ENCODE measurements at places on chromosomes 1 and 21.

- peak; percentile 17 for DNase-seq
Observed at GRCh38 chr21:42631142-42631541, 22.3 kb upstream of the PDE9A start.

GRCh38 chr1:225651872-225652728, 823 bp downstream of the ENAH start:
- no peak for DNase-seq

- DNase-seq, result no peak
Observed at GRCh38 chr1:183735069-183735860, 69.7 kb upstream of the RGL1 start.

DNA sequence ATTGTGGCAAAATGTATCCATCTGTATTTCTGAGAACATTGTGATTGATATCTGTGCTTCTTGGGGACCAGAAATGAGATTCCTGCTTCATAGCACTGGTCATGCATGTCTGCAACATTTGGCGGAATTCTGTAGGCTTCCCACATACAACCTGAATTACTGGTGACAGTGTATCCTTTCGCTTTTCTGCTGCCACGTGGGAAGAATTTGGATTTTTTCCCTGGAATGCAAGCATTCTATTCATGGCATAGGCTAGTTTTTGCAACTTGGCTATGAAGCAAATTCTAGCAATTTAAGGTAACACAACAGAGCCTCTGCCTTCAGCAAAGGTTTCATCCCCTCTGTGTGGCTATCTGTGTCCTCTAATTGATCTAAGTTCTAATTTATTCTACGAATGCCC, 85.9 kb downstream of the BCAR3 start:
- no peak for DNase-seq

DNA sequence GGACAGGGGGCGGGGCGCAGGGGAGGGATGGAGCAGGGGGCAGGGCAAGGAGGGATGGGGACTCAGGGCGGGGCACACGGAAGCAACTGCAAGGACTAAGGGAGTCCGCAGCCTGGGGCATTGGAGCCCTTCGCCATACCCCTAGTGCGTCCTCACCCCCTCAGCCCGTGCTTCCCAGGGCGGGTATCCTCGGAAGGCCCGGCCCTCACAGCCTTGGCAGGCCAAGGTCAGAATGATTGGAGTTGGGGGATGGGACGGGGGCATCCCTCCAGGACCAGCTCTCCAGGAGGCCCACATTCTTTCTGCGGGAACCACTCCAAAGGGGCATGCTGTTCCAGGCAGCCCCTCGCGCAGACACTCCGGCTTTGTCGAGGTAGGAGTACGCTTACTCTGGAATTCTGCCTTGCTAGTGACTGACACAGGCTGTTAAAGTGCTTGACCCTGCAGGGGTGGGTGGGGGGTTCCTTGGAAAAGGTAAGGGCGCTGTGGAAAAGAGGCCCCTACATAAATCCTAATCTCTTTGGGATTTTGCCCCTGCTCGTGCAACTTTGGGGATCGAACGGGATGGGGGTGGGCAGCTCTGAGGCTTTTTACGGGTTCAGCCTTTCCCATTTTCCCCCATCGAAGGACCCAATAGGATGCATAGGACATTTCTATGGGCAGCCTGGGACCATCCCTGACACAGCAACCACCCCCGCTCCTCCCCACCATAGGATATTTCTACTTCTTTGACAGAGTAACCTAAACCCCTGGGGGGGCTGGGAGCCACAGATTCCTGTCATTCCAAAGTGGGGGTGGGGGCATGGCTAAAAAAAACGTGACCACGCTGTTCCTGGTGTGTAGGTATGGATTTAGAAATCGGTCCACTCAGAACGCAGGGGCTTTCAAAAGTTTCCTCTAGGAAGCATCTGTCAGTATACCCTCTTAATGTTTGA, 738 bp upstream of the TRIM11 start:
- no peak for DNase-seq

DNA sequence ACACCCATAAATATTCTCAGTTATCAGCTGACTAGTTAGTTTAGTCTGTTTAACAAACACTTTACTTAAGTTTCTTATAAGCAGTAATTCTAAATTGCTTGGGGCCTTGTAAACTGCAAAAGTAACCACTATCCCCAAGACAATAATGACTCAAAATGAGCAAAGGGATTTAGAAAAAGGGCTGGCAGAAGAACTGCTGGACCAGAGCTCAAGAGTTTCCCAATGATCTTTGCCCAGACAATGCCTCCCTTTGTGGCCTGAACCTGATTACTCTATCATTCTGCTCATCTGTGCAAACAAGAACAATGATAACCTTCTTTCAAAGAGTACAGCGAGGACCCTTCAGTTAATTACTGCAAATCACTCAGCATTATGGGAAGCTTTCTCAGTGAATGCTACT, 123.5 kb downstream of the TIAM1 start:
- DNase-seq, result no peak

GRCh38 chr1:179369751-179370341, 4.1 kb downstream of the AXDND1 start:
- peak; percentile 80 for DNase-seq

DNA sequence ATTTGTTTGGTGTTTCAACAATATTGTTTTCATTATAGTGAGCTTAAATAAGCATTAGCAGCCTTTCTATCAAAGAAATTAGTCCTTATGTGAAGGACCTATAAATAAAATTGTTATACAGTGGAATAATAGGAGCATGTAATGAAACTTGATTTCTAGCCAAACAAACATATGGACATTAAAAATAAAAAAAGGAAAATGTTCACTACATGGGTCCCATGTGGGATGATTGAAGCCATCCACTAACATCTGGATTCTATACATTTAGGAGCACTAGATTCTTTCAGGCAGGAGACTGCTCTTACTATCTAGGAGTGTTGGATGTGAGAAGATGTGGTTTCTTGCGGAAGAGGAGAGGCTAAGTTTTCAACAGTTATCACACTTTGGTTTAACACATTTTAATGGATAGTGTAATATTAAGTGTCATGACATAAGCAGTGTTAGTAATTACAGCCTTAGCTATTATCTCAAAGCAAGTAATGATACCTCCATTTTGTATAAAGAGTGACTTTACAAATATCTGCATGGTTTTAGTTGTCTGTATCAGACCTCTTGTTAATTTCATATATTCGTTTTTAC, 62.3 kb downstream of the LYPLAL1 start:
- DNase-seq, result no peak

- no peak for DNase-seq
Observed at GRCh38 chr1:40753142-40753882, 30.3 kb upstream of the KCNQ4 start.

GRCh38 chr1:33459691-33460090, 12.8 kb upstream of the ZSCAN20 start:
- no peak for DNase-seq

- no peak for DNase-seq
Observed at GRCh38 chr1:19203440-19203839, 6.6 kb downstream of the UBR4 start.

DNA sequence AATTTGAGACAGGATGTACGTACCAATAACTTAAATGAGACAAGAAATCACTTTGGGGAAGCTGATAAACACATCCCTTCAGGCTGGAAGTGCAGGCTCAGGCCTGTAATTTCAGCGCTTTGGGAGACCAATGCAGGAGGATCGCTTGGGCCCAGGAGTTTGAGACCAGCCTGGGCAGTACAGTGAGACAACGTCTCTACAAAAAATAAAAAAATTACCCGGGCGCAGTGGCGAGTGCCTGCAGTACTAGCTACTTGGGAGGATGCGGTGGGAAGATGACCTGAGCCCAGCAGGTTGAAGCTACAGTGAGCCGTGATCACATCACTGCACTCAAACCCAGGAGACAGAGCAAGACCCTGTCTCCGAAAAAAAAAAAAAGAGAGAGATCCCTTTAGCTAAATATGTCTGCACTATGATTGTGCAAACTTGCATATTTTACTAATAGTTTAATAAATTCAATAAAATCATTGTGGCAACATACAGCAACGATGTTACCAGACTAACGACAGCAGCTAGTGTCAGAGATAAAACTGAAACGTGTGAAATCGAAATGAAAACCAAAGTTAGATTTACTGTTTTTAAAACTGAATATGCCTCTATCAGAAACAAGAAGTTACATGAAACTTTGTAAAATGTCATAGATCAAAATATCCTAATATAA, 54.7 kb downstream of the CD2 start:
- DNase-seq, result no peak

GRCh38 chr1:165633614-165634013, 2.6 kb downstream of the MGST3 start:
- no peak for DNase-seq

All from stimulated activated naive CD4-positive, alpha-beta T cell (primary cell).